ENCODE measurements at places on chromosomes 1 and 21. TPM values are rescaled to one million over a fixed set of nuclear protein-coding genes. Genes with fewer than 3 reads are reported as not detected.
A peak's percentile ranks its signal among the peaks of the same experiment; 100 is the strongest.

DNA sequence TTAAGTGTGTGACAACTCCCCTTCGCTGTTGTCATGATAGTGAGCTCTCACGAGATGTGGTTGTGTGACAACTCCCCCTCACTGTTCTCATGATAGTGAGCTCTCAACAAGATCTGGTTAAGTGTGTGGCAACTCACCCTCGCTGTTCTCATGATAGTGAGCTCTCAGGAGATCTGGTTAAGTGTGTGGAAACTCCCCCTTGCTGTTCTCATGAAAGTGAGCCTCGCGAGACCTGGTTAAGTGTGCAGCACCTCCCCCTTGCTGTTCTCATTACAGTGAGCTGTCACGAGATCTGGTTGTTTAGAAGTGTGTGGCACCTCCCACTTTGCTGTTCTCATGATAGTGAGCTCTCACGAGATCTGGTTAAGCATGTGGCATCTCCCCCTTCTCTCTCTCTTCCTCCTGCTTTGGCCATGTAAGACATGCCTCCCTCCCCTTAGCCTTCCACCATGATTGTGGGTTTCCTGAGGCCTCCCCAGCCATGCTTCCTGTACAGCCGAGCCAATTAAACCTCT, 25.1 kb upstream of the LSS start:
- DNase-seq = no peak

- DNase-seq = no peak
Measured at GRCh38 chr1:33902486-33903209, 38.8 kb downstream of the HMGB4 start.

- DNase-seq = no peak
Measured at GRCh38 chr1:21614419-21615115, 54.6 kb downstream of the RAP1GAP start.

DNA sequence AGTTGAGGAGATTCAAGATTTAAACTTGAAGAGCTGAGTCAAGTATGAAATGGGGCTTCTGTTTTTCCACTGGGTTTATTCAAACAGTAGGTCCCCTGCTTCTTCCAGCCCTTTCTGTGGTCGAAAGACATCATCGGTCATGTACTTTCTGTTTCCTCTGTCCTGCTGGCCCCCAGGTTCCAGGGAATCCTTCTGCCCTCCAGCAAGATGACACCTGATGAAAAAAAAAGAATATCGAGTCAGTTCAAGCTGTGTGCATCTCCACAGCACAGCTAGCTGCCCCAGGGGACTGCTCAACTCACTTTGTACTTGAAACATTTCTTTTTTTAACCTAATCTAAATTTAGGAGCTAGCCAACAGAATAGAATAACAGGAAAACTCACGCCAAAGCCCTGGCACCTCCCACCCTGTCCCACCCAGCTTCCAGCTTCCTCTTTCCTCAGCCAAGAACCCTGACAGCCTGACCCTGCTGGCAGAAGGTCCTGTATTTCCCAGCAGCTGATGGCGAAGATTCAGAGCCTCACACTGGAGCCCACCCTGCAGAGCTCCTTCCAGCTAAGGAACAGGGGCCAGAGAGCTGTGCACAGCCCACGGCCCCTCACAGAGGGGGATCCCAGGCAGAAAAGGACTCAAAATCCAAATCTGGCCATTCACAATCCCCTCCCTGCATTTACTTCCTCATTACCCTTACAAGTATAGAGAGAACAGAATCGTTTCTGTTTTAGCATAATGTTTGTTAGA, 176.5 kb downstream of the PSMG1 start:
- DNase-seq = no peak

DNA sequence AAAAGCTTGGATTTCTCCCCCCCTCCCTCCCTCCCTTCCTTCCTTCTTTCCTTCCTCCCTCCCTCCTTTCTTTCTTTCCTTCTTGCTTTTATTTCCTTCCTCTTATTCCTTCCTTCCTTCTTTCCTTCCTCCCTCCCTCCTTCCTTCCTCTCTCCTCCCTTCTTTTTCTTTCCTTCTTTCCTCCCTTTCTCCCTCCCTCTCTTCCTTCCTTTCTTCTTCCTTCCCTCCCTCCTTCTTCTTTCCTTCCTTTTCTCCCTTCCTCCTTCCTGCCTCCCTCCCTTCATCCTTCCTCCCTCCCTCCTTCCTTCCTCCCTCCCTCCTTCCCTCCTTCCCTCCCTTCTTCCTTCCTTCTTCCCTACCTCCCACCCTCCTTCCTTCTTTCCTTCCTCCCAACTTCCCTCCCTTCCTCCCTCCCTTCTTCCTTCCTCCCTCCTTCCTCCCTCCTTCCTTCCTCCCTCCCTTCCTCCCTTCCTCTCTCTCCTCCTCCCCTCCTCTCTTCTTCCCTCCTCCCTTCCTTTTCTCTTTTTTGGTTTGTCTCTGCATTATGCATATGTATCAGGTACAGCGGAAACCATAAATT, 22.8 kb downstream of the WDR64 start:
- DNase-seq = no peak

- no peak for DNase-seq
Measured at GRCh38 chr1:100316622-100317021, 35.7 kb upstream of the CDC14A start.

CCDC27 gene
- 0.20 TPM for polyA plus RNA-seq

DNA sequence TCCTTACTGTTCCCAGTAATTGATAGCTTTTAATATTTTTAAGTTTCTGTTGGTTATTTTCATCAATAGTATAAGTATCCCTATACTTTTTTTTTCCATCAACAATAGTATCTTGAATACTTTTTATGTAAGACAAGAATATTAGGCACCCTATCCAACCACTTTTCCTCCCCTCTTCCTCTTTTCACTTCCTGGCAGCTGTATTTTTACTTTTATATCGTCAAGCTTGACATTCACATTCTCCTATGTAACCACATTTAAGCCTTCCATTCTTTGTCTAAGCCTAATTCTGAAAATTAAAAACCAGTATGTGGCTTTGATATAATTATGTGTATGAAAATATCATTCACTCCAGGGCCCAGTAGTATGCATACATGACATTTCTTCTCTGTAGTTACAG, 9.3 kb downstream of the TMEM39B start:
- no peak for DNase-seq

DNA sequence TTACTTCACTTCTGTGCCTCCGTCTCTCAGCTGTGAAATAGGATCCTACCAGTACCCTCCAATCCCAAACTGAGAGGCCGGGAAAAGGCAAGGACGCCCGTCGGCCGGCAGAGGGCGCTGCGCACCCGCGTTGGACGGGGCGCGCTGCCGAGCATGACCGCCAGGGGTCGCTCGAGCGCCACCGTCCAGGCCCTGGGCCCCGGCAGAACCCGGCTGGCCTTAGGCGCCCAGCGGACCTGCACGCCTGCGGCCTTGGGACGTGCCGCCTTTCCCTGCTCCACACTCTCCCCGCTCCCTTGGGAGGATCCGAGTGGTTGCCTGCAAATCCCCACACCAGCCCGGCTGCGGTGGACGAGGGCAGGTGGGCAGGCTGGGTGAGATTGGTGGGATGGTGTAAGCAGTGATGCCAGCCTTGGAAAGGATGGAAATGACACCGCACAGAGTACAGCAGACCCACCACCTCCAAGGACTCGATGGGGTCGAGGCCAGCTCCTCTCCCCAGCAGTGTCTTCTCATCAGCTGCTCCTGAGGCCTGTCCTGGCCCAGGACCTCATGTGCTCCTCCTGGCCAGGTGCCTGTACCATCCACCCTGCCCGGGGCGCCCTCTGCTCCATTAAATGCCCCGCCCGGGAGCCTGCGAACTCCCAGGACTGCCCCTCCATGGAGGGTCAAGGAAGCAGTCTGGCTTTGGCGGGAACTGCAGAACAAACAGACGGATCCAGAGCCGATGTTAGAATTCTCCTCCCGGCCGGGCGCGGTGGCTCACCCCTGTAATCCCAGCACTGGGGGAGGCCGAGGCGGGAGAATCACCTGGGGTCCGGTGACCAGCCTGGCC, 47.4 kb upstream of the LBR start:
- peak; percentile 64 for DNase-seq

- peak; percentile 44 for DNase-seq
Measured at GRCh38 chr1:177645491-177646190, 324.2 kb downstream of the SEC16B start.

GRCh38 chr21:25904044-25904695, 169.4 kb downstream of the GABPA start:
- no peak for DNase-seq

GRCh38 chr1:31910933-31911332, 27.2 kb downstream of the PTP4A2 start:
- DNase-seq = no peak

DNA sequence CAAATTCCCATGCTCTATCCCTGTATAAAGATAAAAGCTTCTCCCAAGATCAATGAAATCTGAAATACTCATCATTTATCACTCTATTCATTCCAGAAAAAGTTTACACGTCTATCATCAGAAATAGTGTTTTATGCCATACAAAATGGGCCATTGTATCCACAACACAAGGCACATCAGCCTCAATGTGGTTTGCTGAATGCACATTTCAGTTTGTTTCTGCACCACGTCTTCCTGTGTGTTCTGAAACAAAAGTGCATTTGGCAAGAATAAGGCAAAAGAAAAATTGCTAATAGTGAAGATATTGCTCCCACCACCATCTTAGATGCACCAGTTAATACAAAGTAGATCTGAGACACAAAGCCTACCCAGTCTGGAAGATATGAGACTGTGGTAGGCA, 89.6 kb upstream of the ETS2 start:
- no peak for DNase-seq

SLFNL1 gene
- 1.1 TPM for polyA plus RNA-seq

VANGL2 gene
- 39.3 TPM for polyA plus RNA-seq

FAM177B gene
- polyA plus RNA-seq = not detected

DNA sequence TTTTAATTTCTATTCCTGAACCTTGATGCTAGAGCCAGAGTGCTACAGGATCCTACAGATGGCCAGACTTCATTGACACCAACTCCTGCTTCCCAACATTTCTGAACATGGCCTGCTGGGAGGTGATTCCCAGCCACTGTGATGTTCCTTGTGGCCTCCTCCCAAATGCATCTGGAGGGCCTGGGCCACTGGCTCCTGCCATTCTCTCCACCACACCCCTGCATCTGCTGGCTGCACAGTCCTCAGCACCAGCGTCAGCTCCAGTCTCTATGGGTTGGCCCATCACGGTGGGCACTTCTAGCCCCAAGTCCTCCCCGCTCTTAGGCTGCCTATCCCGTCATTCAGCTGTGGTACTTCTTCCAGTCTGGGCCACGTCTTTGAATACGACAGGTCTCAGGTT, 91.2 kb upstream of the CD34 start:
- no peak for DNase-seq

DNA sequence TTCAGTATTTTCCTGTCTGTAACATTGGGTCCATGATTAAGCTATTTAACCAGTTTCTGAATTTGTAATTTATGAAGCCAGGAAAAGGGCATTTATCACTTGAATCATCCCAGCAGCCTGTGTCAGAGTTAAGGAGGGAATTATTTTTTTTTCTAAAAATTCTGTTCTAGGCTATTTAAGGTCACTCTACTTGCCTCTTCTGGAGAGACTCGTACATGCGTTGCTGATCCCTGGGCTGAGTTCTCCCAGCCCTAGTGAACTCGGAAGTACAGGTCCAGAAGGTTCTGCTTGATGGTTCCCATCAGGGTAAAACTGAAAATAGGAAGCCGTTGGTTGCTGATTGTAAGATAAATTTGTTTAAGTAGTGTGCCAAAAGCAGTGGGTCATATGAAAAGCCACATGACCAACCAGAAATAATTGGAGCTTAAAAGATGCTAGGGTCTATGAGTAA, 90.7 kb downstream of the GPR88 start:
- DNase-seq = no peak
